Psoas muscle (tissue), 8 donors: ENCODE measurements at places on chromosomes 12 and 14. TPM values are rescaled to one million over a fixed set of nuclear protein-coding genes. Genes with fewer than 3 reads are reported as not detected.

Gene OTUB2
- total RNA-seq = 0.12 TPM

Gene TMEM260
- 4.4 TPM for total RNA-seq

Gene ZBTB39
- 3.7 TPM for total RNA-seq

Gene ESRRB
- total RNA-seq = 2.5 TPM

Gene ANKS1B
- total RNA-seq = 4.8 TPM
